ENCODE measurements at places on chromosomes 2 and 18. TPM values are rescaled to one million over a fixed set of nuclear protein-coding genes. Genes with fewer than 3 reads are reported as not detected.

AKAIN1 gene
- total RNA-seq = not detected

SF3B1 gene
- total RNA-seq = 100 TPM

GALNT13 gene
- 0.09 TPM for total RNA-seq

SERPINB4 gene
- total RNA-seq = not detected

CELF4 gene
- total RNA-seq = 2.5 TPM

LINC00305 gene
- not detected for total RNA-seq

POTEJ gene
- total RNA-seq = not detected

SERPINB2 gene
- 0.47 TPM for total RNA-seq

RAPGEF4 gene
- 1.3 TPM for total RNA-seq

TACR1 gene
- total RNA-seq = under 0.01 TPM

SCYGR4 gene
- not detected for total RNA-seq

ITPRIPL1 gene
- total RNA-seq = 0.34 TPM

BOLL gene
- total RNA-seq = not detected

FABP1 gene
- total RNA-seq = not detected

ATF2 gene
- 19.6 TPM for total RNA-seq

COQ10B gene
- total RNA-seq = 28.1 TPM

GALNT5 gene
- total RNA-seq = 1.7 TPM

VSNL1 gene
- 0.09 TPM for total RNA-seq

STPG4 gene
- not detected for total RNA-seq

DSG1 gene
- total RNA-seq = not detected

MAPK4 gene
- total RNA-seq = not detected

POTEF gene
- total RNA-seq = not detected

ALLC gene
- not detected for total RNA-seq

SLC38A11 gene
- not detected for total RNA-seq

RAMP1 gene
- 18.0 TPM for total RNA-seq

GDF7 gene
- total RNA-seq = 0.09 TPM

NEB gene
- total RNA-seq = 0.12 TPM

CFAP221 gene
- total RNA-seq = not detected

RUFY4 gene
- total RNA-seq = not detected

IL36A gene
- not detected for total RNA-seq

REG3A gene
- not detected for total RNA-seq

UBXN2A gene
- 13.5 TPM for total RNA-seq

SP140L gene
- 10.6 TPM for total RNA-seq

All from pericardium fibroblast (primary cell).